ENCODE measurements at places on chromosomes 7 and 10. TPM values are rescaled to one million over a fixed set of nuclear protein-coding genes. Genes with fewer than 3 reads are reported as not detected.

SORCS3 gene
- total RNA-seq, result not detected

RHBDD2 gene
- total RNA-seq, result 18.8 TPM

DNA sequence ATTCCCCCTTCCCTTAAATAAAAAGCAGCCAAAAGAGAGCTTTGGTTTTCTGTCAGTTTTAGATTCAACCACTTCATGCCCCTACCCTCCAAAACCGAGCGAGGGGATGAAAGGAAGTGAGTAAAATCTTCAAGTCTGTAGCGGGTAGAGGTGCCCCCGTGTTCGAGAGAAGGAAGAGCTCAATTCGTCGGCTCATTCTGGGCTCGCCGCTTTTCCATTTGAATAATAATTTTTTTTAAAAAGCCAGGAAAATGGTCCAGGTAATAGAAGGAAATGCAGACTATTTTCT, 436.2 kb upstream of the GALNT17 start:
- H3K36me3 ChIP-seq, result no peaks in the 10 kb centered on the region
- H3K27ac ChIP-seq, result peak overlapping the region; percentile 42
- no peak for DNase-seq

DNA sequence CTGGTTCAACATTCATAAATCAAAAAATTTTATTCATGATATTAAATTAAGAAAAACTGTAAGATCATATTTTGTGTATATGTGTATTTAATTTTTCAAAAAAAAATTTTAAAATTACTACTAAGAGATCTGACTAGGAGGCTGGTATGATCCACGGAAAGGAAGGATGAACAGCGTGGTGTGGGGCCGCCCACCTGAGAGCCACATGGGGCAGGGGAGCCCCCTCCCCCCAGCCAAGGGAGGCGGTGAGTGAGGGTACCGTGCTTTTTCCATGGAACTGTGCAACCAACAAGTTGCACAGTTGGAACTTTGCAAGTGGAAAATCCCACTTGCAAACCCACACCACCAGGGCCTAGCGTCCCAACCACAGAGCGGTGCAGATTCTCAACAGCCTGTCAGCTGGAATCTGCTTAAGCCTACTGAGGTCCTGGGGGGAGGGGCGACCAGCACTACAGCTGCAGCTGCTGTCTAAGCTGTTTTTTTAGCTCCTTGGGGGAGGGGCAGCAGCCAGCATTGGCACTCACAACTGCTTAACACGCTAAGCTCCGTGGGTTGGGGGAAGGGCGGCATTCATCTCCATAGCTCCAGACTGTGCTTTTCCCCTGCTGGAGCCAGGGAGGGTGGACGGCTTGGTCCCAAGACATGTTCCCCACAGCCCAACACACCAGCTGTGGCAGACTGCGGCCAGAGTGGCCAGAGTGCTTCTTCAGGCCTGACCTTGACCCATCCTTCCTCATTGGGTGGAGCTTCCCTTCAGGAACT, 94.2 kb upstream of the IGFBP3 start:
- no peaks in the 10 kb centered on the region for H3K36me3 ChIP-seq
- H3K27ac ChIP-seq, result no peak overlapping the region
- no peak for DNase-seq
- H3K4me1 ChIP-seq, result no peaks in the 10 kb centered on the region
- H3K27me3 ChIP-seq, result no peaks in the 10 kb centered on the region
- no peak overlapping the region for H3K4me3 ChIP-seq

GRCh38 chr10:31762316-31762715, 166.3 kb downstream of the ARHGAP12 start:
- no peak overlapping the region for H3K27ac ChIP-seq
- DNase-seq, result no peak
- no peak overlapping the region for H3K4me3 ChIP-seq
- H3K36me3 ChIP-seq, result no peaks in the 10 kb centered on the region
- H3K27me3 ChIP-seq, result no peaks in the 10 kb centered on the region
- peaks cover 18% of the 10 kb centered on the region for H3K4me1 ChIP-seq

DNA sequence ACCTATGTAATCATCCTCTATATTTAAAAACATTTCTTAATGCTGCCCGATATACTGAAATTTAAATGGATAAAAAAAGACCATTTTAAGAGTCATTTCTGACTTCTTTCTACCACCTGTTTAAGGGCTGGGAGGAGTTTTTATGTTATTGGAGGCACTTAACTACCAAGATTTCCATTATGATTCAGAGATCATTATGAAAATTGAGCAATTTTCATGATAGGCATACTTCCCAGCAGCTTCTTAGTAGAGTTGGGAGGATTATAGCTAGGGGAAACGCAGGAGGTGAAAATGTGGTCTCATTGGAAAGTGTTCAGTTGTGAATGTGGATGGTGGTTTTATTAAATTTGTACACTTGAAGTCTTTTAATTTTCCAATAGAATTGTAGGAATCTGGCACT, 28.4 kb upstream of the FAM204A start:
- no peak overlapping the region for H3K27ac ChIP-seq
- H3K36me3 ChIP-seq, result no peaks in the 10 kb centered on the region
- H3K4me3 ChIP-seq, result no peak overlapping the region
- H3K27me3 ChIP-seq, result no peaks in the 10 kb centered on the region

DNA sequence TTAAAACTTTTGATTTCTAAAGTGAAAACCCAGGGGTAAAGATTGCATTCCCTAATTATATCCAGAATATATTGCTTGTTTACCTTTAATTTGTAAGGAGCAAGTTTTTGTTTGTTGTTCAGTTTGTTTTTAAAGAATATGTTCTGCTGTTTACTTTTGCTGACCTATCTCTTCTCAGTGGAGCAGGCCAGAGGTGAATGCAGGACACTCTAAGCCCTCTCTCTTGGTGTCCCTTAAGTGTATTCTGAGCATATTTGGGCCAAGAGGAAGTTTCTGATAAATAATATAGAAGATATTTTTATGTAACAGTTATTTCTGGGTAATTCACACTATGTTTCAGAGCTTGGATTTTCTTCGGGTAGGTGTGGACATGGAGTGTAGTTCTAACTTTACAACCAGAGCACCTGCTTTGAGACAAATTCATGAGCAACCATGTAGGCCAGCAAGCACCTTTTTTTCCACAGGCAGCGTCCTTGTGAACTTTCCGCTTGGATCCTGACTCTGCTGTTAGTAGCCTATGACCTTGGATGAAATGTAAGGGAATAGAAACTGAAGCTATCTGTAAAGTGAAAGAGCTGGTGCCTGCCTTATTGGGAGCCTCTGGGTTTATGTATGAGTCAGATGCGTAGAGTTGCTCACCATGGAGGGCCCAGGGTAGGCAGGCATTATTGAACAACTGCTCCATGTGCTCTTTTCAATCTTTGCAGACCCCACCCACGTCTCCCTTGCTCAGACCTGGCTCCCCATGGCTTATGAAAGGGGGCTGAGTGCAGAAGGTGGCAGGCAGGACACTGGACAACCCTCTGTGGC, 16.1 kb downstream of the OGDH start:
- H3K27ac ChIP-seq, result peak overlapping the region; percentile 52
- no peaks in the 10 kb centered on the region for H3K27me3 ChIP-seq
- H3K36me3 ChIP-seq, result peaks cover 8% of the 10 kb centered on the region
- peaks cover 19% of the 10 kb centered on the region for H3K4me1 ChIP-seq

- no peak overlapping the region for H3K27ac ChIP-seq
- H3K4me1 ChIP-seq, result no peaks in the 10 kb centered on the region
- no peaks in the 10 kb centered on the region for H3K27me3 ChIP-seq
- no peak overlapping the region for H3K4me3 ChIP-seq
- DNase-seq, result no peak
Measured at GRCh38 chr7:107118109-107118900, 50.5 kb upstream of the HBP1 start.

MSS51 gene
- 1.6 TPM for total RNA-seq

GRCh38 chr10:127937069-127937468, 30.2 kb downstream of the PTPRE start:
- H3K4me1 ChIP-seq, result no peaks in the 10 kb centered on the region
- DNase-seq, result no peak
- H3K27ac ChIP-seq, result no peak overlapping the region
- H3K27me3 ChIP-seq, result no peaks in the 10 kb centered on the region

- H3K27me3 ChIP-seq, result no peaks in the 10 kb centered on the region
- H3K4me3 ChIP-seq, result no peak overlapping the region
- no peaks in the 10 kb centered on the region for H3K36me3 ChIP-seq
- DNase-seq, result no peak
Measured at GRCh38 chr7:124457841-124458240, 307.8 kb downstream of the GPR37 start.

GRCh38 chr7:123070702-123071286, 75.3 kb upstream of the TAS2R16 start:
- DNase-seq, result no peak
- H3K27ac ChIP-seq, result no peak overlapping the region
- H3K27me3 ChIP-seq, result no peaks in the 10 kb centered on the region

GRCh38 chr10:131875501-131875900, 25.3 kb upstream of the PPP2R2D start:
- H3K4me1 ChIP-seq, result peaks cover 12% of the 10 kb centered on the region
- no peak overlapping the region for H3K4me3 ChIP-seq
- no peak overlapping the region for H3K27ac ChIP-seq
- no peaks in the 10 kb centered on the region for H3K36me3 ChIP-seq
- H3K27me3 ChIP-seq, result no peaks in the 10 kb centered on the region

METTL27 gene
- total RNA-seq, result 1.0 TPM

HOXA10 gene
- 0.70 TPM for total RNA-seq

PBLD gene
- total RNA-seq, result 175 TPM

AGAP3 gene
- total RNA-seq, result 27.0 TPM

NUTM2B gene
- total RNA-seq, result 0.37 TPM

DNA sequence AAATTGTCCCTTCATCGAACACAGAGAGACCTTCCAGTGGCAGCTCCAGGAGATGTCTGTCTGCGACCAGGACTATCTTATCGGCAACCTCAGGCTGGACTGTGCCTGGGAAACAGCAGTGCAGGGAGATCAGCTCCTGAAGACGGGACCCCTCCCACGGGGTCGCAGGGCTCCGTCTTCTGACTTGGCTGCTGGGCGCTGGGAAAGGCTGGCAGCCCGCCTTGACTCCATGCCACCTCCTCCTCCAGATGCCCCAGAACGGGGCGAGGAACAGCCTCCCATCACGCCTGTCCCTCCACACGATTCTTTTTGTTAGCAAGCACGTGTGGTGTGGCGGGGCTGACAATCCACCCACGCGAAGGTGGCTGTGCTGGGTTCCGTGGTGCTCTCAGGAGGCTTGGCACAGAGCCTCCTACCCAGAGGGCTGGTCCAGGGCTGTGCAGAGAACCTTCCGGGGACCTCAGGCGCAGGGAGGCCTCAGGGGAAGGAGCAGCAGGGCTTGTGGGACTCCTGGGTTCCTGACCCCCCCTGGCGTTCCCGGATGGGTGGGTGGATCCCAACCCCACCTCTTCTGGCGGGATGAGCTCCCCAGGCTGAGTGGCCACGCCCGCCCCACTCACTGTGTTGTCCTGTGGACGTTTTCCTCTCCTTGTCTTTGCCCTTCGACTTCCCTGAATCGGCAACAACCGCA, 47.6 kb upstream of the NKX6-2 start:
- H3K27me3 ChIP-seq, result no peaks in the 10 kb centered on the region
- H3K36me3 ChIP-seq, result no peaks in the 10 kb centered on the region
- no peak overlapping the region for H3K4me3 ChIP-seq
- peak; percentile 16 for DNase-seq
- H3K27ac ChIP-seq, result no peak overlapping the region
- H3K4me1 ChIP-seq, result no peaks in the 10 kb centered on the region

GRCh38 chr7:141648276-141649114, 53.5 kb downstream of the DENND11 start:
- H3K36me3 ChIP-seq, result peaks cover 3% of the 10 kb centered on the region
- H3K27ac ChIP-seq, result no peak overlapping the region
- H3K4me1 ChIP-seq, result no peaks in the 10 kb centered on the region
- H3K27me3 ChIP-seq, result no peaks in the 10 kb centered on the region

- no peaks in the 10 kb centered on the region for H3K4me1 ChIP-seq
- H3K4me3 ChIP-seq, result no peak overlapping the region
- no peaks in the 10 kb centered on the region for H3K36me3 ChIP-seq
- no peak overlapping the region for H3K27ac ChIP-seq
- no peaks in the 10 kb centered on the region for H3K27me3 ChIP-seq
Measured at GRCh38 chr10:95988702-95989101, 54.7 kb upstream of the CCNJ start.

GRCh38 chr7:44221231-44221791, 20.5 kb downstream of the YKT6 start:
- no peaks in the 10 kb centered on the region for H3K27me3 ChIP-seq
- H3K4me3 ChIP-seq, result no peak overlapping the region
- DNase-seq, result no peak
- no peaks in the 10 kb centered on the region for H3K4me1 ChIP-seq

GRCh38 chr7:112189691-112190090, 16.5 kb downstream of the DOCK4 start:
- H3K27me3 ChIP-seq, result no peaks in the 10 kb centered on the region
- no peak for DNase-seq
- H3K4me3 ChIP-seq, result no peak overlapping the region
- H3K4me1 ChIP-seq, result peaks cover 15% of the 10 kb centered on the region
- H3K27ac ChIP-seq, result no peak overlapping the region
- H3K36me3 ChIP-seq, result no peaks in the 10 kb centered on the region

- H3K36me3 ChIP-seq, result no peaks in the 10 kb centered on the region
- no peak for DNase-seq
- no peak overlapping the region for H3K4me3 ChIP-seq
- H3K27me3 ChIP-seq, result no peaks in the 10 kb centered on the region
- H3K4me1 ChIP-seq, result peaks cover 1% of the 10 kb centered on the region
- no peak overlapping the region for H3K27ac ChIP-seq
Measured at GRCh38 chr10:128169811-128170379, 43.7 kb upstream of the MKI67 start.

ITGB8 gene
- total RNA-seq, result 0.51 TPM

LRRC4 gene
- total RNA-seq, result 0.75 TPM

SFMBT2 gene
- 2.3 TPM for total RNA-seq

DNA sequence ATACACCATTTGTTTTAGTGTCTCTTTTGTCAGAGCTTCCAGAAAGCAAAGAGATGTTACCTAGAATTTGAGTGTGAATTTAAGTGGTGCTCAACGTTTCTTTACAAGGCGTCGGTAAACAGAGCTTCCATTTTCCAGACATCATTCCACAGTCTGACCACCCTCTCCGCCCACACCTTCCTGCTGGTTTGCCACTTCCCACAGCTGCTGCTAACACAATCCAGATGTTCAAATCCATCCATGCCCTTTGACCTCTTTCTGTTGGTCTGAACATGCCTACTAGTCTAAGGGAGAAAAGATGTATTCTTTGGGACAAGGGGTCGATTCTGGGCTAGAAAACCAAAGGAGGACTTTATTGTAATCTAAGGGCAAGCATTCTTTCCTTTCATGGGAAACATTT, 86.1 kb downstream of the FAM107B start:
- no peaks in the 10 kb centered on the region for H3K4me1 ChIP-seq
- H3K27me3 ChIP-seq, result no peaks in the 10 kb centered on the region
- H3K27ac ChIP-seq, result no peak overlapping the region
- H3K36me3 ChIP-seq, result no peaks in the 10 kb centered on the region

DNA sequence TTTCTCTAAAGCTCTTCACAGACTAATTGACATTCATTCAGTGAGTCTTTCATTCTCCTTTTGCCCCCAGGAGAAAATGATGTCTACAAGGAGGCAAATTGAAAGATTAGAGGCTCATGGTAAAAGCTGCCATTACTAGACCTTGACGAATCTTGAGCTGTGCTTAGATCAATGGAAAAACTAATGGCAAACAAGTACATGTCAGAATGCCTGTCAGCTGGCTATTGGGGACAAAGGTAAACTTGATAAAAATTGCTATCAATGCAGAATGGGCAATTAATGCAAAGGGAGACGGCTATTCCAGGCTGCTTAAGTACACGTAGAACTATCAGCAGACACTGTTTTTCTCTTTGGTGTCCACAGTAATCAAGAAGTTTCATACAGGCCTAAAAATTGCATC, 3.3 kb downstream of the ASAH2 start:
- H3K36me3 ChIP-seq, result no peaks in the 10 kb centered on the region
- H3K27me3 ChIP-seq, result no peaks in the 10 kb centered on the region
- no peak overlapping the region for H3K27ac ChIP-seq
- DNase-seq, result no peak
- H3K4me3 ChIP-seq, result no peak overlapping the region
